ENCODE measurements at places on chromosomes 3 and 15.

GRCh38 chr3:189756582-189757078 lies 125.4 kb downstream of the TP63 start:
- DNase-seq, result peak; percentile 47

- no peak for DNase-seq
These were observed 18.9 kb upstream of the GOLGB1 start for GRCh38 chr3:121768452-121768851.

DNA sequence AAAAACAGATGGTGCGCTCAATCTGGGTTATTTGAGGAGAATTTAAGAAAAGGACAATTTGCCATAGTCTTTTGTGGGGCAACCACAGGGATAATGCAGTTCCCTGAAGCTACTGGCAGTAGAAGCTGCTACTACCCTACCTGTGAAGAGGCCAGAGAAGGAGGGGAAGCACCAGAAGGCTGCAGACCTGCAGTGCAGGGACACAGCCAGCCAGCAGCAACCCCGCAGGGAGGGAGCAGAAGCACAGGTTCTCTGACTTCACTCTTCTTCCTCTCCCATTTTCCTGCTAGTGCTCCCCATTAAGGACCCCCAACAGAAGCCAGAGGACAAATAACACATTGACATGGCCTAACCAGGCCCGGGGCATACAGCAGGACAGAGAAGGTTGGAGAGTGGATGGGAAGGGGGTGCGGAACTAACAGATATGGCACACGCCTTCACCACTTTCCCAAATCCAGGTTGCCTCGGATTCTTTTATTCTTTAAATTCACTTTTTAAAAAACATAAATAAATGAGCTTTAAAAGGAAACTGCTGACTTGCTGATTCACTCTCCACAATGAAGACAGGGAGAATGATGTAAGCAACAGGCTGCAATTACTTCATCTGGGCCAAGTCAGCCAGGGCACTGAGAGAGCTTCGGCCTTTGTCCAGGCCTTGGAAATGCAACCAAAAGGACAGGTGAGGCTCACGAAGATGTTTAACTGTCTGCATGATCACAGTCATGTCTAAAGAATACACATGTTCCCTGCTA lies 30.1 kb downstream of the POPDC2 start:
- no peak for DNase-seq

DNA sequence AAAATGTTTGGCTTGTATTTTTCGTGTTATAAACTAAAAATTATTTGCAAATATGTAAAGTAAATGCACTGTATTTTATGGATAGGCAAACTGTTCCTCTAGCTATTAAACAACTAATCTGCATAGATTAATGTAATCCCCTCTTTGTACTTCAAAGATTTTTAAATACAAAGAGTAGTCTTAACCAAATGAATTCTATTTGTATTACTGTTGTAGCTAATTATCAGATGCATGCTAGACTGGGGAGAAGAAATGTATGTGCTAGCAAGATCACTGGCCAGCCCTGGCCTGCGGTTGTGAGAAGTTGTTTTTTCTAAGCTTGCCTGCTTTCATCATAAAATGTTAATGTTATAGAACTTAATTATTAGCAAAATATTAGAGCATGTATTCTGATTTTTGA lies 92.6 kb downstream of the STT3B start:
- no peak for DNase-seq

DNA sequence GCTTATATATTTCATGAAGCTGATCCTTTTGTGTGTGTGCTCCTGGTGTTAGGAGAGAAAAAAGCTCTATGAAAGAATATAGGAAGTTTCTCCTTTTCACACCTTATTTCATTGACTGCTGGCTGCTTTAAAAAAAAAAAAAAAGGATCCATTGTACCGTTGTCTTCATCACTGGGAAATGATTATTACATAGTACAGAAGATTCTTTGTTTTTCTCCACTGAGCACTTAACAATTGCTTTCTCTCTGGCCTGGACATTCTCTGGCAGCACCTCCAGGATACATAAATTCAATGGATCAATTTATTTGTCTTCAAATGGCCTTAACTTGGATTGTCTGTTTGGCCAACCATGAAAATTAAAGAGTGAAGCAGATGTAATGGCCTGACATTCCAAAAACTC lies 37.2 kb downstream of the DPH3 start:
- no peak for DNase-seq

- DNase-seq, result peak; percentile 53
These were observed 98.9 kb upstream of the CLSTN2 start for GRCh38 chr3:139835830-139836683.

- no peak for DNase-seq
These were observed 63.0 kb upstream of the PFN2 start for GRCh38 chr3:150033721-150034120.

- DNase-seq, result no peak
These were observed 84.7 kb upstream of the LRRN1 start for GRCh38 chr3:3714572-3714971.

DNA sequence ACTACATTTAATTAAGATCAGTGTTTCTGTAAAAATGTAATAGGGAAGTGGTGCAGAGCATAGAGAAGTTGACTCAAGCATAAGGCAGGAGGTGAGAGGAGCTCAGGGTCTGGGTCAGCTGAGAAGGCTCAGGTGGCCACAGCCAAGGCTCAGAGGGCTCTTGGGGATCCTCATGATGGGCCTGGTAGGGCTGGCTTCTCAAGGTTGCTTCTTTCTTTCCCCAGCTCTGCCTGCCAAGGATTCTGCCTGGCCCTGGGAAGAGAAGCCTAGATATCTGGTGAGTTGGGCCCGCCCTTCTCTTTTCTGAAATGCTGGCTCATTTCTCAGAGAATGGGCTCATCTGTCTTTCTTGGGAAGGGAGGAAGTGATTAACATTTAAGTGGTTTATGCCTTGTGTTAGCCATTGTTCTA lies 6.5 kb downstream of the ZNF589 start:
- no peak for DNase-seq

DNA sequence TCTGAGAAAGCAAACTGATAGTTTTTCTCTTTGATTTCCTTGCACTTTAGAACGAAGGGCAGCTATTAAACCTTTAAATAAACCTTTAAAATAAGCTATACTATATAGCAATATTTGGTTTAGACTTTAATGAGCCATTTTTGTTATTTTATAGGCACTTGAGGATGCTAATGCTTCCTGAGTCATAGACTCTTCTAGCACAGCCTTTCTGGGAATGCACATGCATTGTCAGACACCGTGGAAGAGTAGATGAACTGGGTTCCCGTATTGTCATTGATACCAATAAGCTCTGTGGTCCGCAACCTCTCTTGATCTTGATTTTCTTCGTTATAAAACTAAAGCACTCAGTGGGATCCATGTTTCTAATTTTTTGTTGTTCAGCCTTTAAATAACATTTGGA lies 27.6 kb downstream of the CERS3 start:
- DNase-seq, result no peak

- peak; percentile 9 for DNase-seq
These were observed 1.2 kb upstream of the SPICE1 start for GRCh38 chr3:113516115-113516505.

GRCh38 chr3:195284842-195285241 lies 13.9 kb upstream of the XXYLT1 start:
- DNase-seq, result no peak

DNA sequence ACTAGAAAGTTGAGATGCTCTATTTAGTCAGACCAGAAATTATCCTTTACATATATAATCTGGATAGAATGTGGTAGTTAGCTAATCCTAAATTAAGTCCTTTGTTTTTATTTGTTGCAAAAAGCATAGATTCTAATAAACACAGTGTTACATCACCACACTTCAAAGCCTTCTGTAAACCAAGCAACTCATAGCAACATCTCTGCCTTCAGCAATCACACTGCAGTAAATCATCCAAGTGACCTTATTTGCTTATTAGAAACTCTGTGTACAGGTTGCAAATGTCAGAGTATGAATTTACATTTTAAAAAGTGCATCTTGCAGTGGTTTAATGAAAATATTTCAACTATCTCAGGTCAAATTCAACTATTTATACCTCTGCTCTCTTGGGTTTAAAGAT lies 242.5 kb downstream of the GBE1 start:
- no peak for DNase-seq

DNA sequence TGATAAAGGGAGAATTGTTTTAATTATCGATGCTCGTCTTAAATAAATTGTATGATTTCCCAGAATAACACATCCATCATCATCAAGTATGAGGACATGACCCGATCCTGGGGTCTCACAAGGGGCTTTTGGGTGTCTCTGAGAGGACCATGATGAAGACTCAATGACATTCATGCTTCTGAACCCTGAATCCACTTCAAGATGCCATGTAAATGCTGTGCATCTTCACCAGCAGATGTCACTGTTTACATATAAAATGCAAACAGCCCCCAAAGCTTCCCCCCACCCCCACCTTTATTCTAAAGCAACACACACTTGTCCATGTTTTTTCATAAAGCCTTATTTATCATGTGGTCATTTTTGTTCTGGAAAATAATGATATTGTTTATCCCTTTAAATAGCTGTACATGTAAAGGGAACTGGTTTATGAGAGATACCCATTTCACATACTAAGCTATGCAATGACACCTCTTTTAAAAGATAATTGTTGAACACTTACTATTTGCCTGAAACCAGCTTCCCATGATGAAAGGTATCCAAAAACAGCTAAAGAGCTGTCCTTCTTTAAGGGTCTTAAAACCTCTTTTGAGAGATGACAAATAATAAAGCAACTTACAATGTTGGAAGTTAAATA lies 69.7 kb upstream of the UBE3A start:
- peak; percentile 69 for DNase-seq

DNA sequence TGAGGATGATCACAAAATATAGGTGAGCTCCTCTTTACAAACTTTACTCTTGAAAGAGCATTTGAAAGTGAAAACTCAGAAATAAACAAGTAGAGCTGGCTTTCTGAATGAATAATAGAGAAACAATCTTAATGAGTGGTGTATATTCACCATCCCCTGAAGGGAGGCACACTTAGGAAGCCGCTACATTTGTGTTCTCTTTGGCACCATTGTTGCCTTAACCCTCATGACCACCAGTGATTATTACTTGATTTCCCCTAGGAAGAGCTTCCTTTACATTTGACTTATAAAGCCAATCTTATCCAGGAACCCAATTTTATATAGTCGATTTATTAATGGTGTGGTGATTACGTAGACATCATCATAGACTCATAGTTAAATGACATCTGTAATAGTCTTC lies 883.9 kb downstream of the TBL1XR1 start:
- no peak for DNase-seq

- DNase-seq, result no peak
These were observed 35.9 kb upstream of the CTNNB1 start for GRCh38 chr3:41163421-41163820.

- DNase-seq, result no peak
These were observed 987.0 kb downstream of the NTRK3 start for GRCh38 chr15:87269566-87269965.

Measured in tongue (tissue), 3 donors.